Natural killer cell (primary cell): ENCODE measurements at places on chromosomes 1 and 21. TPM values are rescaled to one million over a fixed set of nuclear protein-coding genes. Genes with fewer than 3 reads are reported as not detected.

DNA sequence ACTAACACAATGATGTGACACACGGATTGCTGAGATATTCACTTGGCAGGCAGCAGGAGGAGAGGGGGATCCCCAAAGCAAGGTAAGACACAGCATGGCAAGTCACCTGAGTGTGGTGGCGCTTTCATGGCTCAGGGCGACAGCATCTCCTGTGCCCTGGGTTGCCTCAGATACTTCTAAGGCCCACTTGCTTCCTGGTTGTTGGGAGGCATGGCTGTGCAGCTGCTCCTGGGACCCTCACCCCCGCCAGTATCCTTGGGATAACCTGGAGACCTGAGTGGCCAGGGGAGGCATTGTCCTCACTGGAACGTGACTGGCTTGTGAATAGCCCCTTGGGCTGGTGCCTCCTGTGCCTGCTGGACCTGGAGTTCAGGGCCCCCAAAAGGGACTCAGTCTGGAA, 69.8 kb downstream of the STUM start:
- H3K27ac ChIP-seq = no peak overlapping the region
- no peaks in the 10 kb centered on the region for H3K36me3 ChIP-seq
- no peaks in the 10 kb centered on the region for H3K27me3 ChIP-seq
- DNase-seq = no peak
- H3K4me1 ChIP-seq = no peaks in the 10 kb centered on the region

NIBAN1 gene
- 31.0 TPM for total RNA-seq

DNA sequence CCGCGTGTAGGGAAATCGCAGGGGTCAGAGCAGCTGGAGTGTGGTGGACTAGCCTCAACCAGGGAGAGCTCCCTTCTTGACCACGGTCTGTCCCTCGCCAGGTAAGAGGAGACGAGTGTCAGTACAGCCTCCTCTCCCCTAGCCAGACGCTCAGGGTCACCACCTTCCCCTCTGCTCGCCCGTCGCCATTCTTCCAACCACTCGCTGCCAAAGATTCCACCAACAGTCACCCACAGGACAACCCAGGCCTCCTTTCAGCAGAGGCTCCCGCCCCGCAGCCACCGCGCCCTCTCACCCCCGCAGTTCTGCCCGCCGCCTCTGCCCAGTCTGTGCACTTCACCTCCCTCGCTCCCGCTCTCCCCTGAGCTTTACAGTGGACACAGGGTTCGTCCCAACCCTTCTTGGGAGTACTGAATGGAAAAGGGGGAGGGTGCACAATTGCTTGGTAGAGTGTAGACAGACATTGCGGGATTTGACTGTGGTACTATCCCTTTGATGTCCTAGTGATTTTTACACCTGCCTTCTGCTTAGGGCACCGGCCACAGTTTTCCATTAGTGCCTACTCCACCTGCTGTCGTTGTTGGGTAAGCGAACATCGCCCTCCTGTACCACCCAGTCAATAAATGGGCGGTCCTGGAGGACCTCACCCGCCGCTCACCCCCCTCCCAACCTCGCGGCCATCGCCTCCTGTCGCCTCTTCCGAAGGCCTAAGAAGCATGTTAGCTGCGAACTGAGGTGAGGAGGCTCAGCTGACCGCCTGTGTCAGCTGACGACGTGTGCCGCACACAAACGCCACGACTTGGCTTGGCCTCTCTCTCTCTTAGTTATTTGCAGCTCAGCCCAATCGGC, 9.2 kb upstream of the NBPF11 start:
- no peaks in the 10 kb centered on the region for H3K4me1 ChIP-seq
- no peaks in the 10 kb centered on the region for H3K36me3 ChIP-seq
- no peak overlapping the region for H3K27ac ChIP-seq
- peaks cover 8% of the 10 kb centered on the region for H3K27me3 ChIP-seq
- DNase-seq = no peak
- H3K4me3 ChIP-seq = no peak overlapping the region

DENND2D gene
- total RNA-seq = 203 TPM

GRCh38 chr1:170707959-170708655, 44.2 kb downstream of the PRRX1 start:
- DNase-seq = no peak
- no peaks in the 10 kb centered on the region for H3K27me3 ChIP-seq
- H3K36me3 ChIP-seq = no peaks in the 10 kb centered on the region
- no peak overlapping the region for H3K27ac ChIP-seq
- no peak overlapping the region for H3K4me3 ChIP-seq

GRCh38 chr1:117678246-117678977, 72.6 kb downstream of the TENT5C start:
- DNase-seq = no peak
- no peaks in the 10 kb centered on the region for H3K27me3 ChIP-seq
- H3K4me1 ChIP-seq = peaks cover 8% of the 10 kb centered on the region
- no peak overlapping the region for H3K27ac ChIP-seq
- no peak overlapping the region for H3K4me3 ChIP-seq
- no peaks in the 10 kb centered on the region for H3K36me3 ChIP-seq

DNA sequence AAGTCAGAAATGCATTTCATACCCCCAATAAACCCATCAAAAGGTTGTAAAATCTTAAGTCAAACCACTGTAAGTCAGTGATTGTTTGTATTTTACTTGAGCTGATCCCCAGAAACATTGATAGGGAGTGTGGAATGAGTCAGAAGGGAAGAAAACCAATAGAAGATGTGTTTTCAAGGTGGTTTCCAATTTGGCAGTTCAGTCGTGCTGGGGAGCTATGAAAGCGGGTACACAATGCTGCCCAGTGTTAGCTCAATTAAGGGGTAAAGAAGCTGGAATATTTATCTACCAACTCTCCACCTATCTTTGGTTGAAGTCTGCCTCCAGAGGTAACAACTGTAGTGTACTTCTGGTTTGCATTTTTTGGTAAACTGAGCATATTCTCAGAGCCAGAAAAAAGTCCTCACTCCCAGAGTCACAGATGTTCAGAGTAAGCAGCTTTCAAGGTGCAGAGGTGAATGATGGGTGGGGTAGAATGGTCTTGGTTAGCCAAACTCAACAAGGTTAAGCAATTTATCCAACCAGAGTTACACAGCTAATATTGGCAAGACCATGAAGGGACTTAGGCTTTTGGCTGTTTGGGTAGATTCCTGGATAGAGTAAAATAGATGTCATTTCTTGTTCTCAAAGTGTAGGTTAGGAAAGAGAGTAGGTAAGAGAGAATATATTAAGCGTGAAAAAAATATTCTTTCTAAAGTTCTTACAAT, 202.9 kb upstream of the ADGRL2 start:
- H3K27ac ChIP-seq = no peak overlapping the region
- H3K27me3 ChIP-seq = no peaks in the 10 kb centered on the region
- H3K4me1 ChIP-seq = no peaks in the 10 kb centered on the region
- no peaks in the 10 kb centered on the region for H3K36me3 ChIP-seq

RGS8 gene
- not detected for total RNA-seq

DNA sequence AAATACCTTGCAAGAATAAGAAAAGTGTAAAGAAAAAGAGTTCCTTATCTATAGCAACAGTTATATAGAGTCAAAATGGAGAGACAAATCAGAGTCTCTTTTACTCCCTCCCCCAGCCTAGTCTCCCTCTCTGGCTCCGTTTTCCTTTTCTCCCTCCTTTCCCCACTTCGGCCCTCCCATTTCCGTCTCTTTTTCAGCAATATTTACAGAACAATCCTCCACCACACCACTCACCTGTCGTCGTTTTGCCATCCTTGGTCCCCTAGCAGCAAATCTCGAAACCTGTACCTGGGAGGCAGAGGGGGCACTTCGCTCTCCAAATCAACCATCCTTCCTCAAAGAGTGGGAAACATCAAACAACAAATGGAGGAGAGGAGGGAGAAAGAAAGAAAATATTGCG, 259 bp downstream of the KCNT2 start:
- H3K27me3 ChIP-seq = peaks cover 16% of the 10 kb centered on the region
- peaks cover 11% of the 10 kb centered on the region for H3K4me1 ChIP-seq
- no peaks in the 10 kb centered on the region for H3K36me3 ChIP-seq
- DNase-seq = no peak
- H3K27ac ChIP-seq = no peak overlapping the region

DNA sequence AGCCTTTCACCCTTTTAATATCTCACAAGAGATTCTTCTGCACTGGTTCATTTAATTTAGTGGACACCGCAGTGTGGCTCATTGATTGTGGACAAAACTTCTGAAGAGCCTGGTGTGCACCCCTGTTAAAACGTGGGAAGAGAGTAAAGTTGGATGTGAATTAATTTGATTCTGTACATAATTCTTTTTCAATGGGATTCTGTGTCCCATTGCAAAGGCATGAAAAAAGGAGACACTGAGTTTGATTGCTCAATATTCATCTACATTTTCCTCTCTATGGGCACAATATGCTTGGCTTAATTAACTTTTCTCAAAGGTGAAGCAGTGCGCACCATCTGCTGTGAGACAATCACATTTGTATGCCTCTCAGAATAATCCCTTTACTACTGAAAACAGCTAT, 95.1 kb downstream of the BARHL2 start:
- H3K36me3 ChIP-seq = no peaks in the 10 kb centered on the region
- no peak overlapping the region for H3K4me3 ChIP-seq
- H3K27me3 ChIP-seq = no peaks in the 10 kb centered on the region
- no peak for DNase-seq
- H3K27ac ChIP-seq = no peak overlapping the region

GRCh38 chr1:16120940-16121410, 34.9 kb downstream of the EPHA2 start:
- no peak overlapping the region for H3K4me3 ChIP-seq
- H3K4me1 ChIP-seq = peaks cover 48% of the 10 kb centered on the region
- no peaks in the 10 kb centered on the region for H3K27me3 ChIP-seq
- no peak for DNase-seq
- no peaks in the 10 kb centered on the region for H3K36me3 ChIP-seq

WLS gene
- total RNA-seq = not detected

- H3K4me3 ChIP-seq = no peak overlapping the region
- no peak overlapping the region for H3K27ac ChIP-seq
- no peaks in the 10 kb centered on the region for H3K27me3 ChIP-seq
These were observed 189.4 kb upstream of the HOOK1 start for GRCh38 chr1:59625384-59625783.

GRCh38 chr21:24988941-24989340, 618.3 kb downstream of the MRPL39 start:
- no peak overlapping the region for H3K27ac ChIP-seq
- H3K27me3 ChIP-seq = no peaks in the 10 kb centered on the region
- no peak overlapping the region for H3K4me3 ChIP-seq
- H3K36me3 ChIP-seq = no peaks in the 10 kb centered on the region
- no peaks in the 10 kb centered on the region for H3K4me1 ChIP-seq
- no peak for DNase-seq

SNX7 gene
- total RNA-seq = 0.93 TPM

DNA sequence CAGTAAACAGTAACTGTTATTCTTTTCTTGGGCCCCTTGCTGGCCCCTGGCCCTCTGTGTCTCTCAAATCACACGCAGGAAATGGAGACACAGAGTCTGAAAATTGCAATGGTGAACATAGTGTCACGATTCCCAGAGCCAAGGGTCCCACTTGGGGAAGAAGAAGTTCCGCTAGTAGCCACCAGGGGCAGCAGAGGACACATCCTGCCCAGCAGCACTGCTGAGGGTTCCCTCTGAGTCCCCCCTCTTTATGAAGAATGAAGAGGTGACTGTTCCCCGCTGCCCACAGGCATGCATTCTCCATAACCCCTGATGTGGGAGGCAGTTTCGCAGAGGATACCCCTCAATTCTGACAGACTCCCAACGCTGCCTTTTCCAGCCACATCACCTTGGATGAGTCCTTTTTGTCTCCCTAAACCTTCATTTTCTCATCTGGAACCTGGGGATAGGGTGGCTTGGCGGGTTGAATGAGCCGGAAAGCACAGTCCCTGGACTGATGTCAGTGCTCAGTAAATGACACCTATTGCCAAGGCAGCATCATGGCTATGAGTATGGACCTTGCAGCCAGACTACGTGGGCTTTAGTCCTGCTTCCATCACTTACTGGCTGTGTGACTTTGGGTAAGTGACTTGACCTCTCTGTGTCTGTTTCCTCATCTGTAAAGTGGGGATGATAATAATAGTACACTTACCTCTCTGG, 238.0 kb upstream of the TMEM51 start:
- DNase-seq = peak; percentile 52
- H3K36me3 ChIP-seq = no peaks in the 10 kb centered on the region
- H3K27ac ChIP-seq = no peak overlapping the region
- no peaks in the 10 kb centered on the region for H3K4me1 ChIP-seq
- no peaks in the 10 kb centered on the region for H3K27me3 ChIP-seq

DNA sequence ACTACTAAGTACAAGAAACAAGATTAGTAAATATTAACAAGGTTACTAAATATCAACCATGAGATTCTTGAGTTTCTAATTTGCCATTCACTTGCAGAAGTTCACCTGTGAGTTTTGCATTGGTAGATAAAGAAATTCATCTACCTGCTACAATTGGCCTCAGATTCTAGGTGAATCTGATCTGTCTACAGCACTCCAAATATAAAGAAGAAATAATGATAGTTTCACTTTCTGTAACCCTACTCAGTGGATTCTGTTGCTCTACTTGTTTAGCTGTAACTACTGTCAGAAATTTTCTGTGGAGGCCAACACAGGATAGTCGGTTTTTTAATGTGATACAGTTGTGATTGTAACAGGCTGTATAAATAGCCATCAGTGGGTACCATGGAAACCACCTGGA, 118.6 kb downstream of the NR5A2 start:
- DNase-seq = no peak
- no peaks in the 10 kb centered on the region for H3K36me3 ChIP-seq
- no peaks in the 10 kb centered on the region for H3K4me1 ChIP-seq
- no peak overlapping the region for H3K4me3 ChIP-seq
- no peaks in the 10 kb centered on the region for H3K27me3 ChIP-seq

- H3K4me1 ChIP-seq = peaks cover 61% of the 10 kb centered on the region
- H3K4me3 ChIP-seq = no peak overlapping the region
These were observed 166.4 kb upstream of the IRF2BP2 start for GRCh38 chr1:234776256-234776875.

DNA sequence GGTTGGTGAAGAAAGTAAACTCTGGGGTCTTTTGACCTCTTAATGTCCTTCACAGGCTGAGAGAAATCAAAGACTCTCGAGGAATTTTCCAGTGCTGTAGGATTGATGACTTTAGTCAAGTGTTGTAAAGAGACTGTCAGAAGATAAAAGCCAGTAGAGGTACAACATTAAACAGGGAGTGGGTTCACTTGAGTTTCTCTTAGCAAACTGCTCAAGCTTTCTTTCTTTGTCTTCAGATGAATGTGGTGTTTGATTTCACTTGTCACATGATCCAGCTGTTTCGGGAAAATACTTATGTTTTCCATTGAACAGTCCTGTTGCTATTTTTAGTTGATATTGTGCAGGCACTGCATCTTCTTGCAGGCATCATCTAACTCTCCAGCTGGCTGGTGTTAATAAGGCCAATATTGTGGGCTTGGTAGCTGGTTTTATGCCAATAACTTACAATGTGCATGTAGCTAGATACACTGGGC, 45.6 kb downstream of the XCL2 start:
- no peak for DNase-seq
- H3K27ac ChIP-seq = no peak overlapping the region
- no peaks in the 10 kb centered on the region for H3K36me3 ChIP-seq
- peaks cover 7% of the 10 kb centered on the region for H3K4me1 ChIP-seq
- no peak overlapping the region for H3K4me3 ChIP-seq

GRCh38 chr1:186149591-186149990, 225.5 kb downstream of the TPR start:
- H3K36me3 ChIP-seq = no peaks in the 10 kb centered on the region
- no peak for DNase-seq
- H3K4me1 ChIP-seq = no peaks in the 10 kb centered on the region
- no peaks in the 10 kb centered on the region for H3K27me3 ChIP-seq
- H3K27ac ChIP-seq = no peak overlapping the region
